Activated T-cell treated with anti-CD3 and anti-CD28 coated beads, Interleukin-2, amount 50 U/mL, for 4 hours (primary cell): ENCODE measurements at places on chromosomes 3 and 15. TPM values are rescaled to one million over a fixed set of nuclear protein-coding genes. Genes with fewer than 3 reads are reported as not detected.

DNA sequence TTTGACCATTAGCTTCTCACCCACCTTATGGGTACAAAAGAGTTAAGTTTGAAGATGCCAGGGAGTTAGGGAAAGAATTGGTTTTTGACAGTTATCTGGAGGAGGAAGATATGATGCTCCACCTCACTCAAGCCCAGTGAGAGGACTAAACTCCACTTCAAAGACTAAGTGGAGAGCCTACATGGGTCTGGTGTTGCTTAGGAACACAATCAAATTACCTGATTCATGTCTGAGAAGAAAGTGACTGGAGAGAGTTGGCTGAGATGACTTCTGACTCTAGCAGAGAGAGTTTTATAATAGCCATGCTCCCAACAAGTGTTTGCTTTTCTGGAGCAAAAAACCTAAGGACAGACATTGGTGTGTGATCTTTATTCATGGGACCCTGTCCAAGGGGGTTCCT lies 43.3 kb downstream of the SUCNR1 start:
- no peak for DNase-seq

HGD gene
- total RNA-seq = 0.38 TPM

IL20RB gene
- total RNA-seq = 1.5 TPM

CERS3 gene
- 0.45 TPM for total RNA-seq

P2RY13 gene
- not detected for total RNA-seq

DNA sequence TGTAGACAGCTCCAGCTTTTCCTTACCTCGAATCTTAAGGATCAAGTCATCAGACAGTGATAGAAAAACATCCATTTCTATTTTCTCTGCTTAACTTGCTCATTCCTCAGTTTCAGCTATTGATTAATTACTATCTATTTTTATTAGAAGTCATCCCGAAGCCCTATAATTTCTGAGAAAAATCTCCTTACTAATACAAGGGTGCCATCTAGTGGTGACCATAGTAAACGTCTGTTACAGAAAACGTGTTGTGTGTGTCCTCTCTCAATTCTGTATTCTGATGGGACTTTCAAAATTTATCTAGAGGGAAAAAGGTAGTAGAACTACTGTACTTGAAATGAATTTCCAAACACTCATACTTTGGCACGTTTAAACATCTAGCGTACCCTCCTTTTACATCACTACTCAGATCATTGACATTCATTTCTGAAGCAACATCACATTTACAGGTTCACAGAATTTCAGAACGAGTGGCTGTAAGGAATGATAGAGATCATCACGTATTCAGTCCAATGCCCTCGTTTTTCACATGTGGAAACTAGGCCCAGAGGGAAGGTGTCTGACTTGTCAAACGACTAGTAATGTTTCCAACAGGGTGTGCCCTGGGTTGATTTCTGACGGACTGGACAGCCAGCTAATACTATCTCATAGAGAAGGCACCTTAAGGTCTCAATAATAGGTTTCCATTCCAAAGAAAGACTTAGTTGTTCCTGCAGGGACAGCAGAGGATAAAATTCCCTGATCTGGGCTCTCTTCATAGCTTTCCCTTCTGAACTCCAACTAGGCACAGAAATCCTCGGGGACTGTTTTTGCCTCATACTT lies 25.6 kb downstream of the HACD2 start:
- DNase-seq = no peak

GRCh38 chr3:53202331-53203015 lies 41.5 kb downstream of the PRKCD start:
- DNase-seq = no peak

DNA sequence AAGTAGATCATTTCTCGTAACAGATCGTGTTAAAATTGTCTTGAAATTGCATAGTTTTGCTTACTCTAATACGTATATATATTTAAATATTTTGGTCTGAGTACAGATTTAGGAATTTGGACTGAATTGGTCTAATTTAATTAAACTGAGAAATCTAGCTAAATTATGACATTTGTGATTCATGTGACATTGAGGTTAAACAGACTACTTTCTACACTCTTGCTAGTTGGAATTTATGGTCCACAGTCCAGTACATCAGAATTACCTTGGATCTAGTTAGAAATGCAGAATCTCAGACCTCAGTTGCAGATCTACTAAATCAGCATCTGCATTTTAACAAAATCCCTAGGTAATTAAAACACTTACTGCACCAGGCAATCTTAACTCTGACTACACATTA lies 609.7 kb upstream of the GOLIM4 start:
- DNase-seq = no peak

GRCh38 chr3:12679468-12679867 lies 15.6 kb upstream of the RAF1 start:
- no peak for DNase-seq

- no peak for DNase-seq
These were observed 55.2 kb downstream of the TMOD3 start for GRCh38 chr15:51884517-51885236.

LRTM1 gene
- not detected for total RNA-seq

DNA sequence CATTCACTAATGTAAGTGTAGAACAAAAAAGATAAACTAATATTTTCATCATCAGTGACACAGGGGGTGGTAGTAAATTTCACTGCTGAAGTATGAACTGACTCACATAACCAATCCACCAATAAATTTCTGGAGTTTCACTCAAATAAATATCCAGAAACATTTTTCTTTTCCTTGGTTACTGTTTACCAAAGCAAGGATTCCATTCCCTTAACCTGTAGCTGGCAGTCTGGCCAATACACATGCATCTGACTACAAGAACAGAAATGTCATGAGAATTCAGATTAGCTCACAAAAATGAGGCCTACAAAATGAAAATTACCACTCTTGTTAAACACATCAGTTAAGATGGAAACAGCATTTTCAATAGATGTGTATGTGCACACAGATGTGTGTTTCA lies 80.3 kb downstream of the STAG1 start:
- no peak for DNase-seq
